Left ventricle myocardium inferior (tissue), 1 donor: ENCODE measurements at places on chromosomes 12 and 14. TPM values are rescaled to one million over a fixed set of nuclear protein-coding genes. Genes with fewer than 3 reads are reported as not detected.

GRCh38 chr14:105974902-105975301, 448.5 kb downstream of the TMEM121 start:
- no peak overlapping the region for H3K27ac ChIP-seq
- H3K27me3 ChIP-seq, result peaks cover 44% of the 10 kb centered on the region
- H3K4me3 ChIP-seq, result no peak overlapping the region
- H3K36me3 ChIP-seq, result no peaks in the 10 kb centered on the region

DNA sequence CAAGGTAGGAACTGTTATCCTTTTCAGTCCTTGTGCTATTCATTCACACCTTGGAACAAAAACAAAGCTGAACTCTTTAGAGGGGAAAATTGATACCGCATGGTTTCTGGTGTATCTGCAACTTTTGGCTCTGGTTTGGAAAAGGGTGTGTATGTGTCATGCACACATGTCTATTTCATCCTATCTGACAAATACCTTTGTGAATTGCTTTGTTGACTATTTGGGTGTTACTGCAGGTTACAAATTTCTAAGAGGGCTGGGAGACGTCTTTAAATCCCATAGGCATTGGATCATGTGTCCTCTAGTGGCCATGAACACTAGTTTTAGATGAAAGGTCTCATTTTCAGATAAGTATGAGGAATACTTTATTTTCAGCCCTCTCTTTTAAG, 59.9 kb upstream of the IFNG-AS1 start:
- H3K27ac ChIP-seq, result peak overlapping the region; percentile 65
- H3K36me3 ChIP-seq, result no peaks in the 10 kb centered on the region
- no peaks in the 10 kb centered on the region for H3K27me3 ChIP-seq

DNA sequence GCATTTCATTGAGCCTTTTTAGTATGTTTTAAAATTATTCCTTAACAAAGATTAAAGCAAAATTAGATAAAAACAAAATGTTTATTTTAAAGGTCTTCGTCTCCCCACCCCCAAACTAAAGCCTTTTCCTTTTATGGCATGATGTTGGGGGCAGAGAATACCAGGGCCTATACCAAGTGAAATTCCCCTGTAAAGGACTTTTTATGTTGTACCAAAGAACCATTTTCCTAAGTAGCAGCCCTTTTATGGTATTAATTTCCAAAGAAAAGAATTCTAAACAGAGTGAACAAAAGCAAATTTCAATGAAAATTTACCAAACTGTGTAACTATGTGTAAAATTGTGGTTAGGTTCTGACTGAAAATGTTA, 71.9 kb upstream of the GNPNAT1 start:
- peak overlapping the region; percentile 42 for H3K27ac ChIP-seq
- H3K36me3 ChIP-seq, result peaks cover 91% of the 10 kb centered on the region
- peaks cover 28% of the 10 kb centered on the region for H3K4me1 ChIP-seq

CACNA1C gene
- total RNA-seq, result 137 TPM

DNA sequence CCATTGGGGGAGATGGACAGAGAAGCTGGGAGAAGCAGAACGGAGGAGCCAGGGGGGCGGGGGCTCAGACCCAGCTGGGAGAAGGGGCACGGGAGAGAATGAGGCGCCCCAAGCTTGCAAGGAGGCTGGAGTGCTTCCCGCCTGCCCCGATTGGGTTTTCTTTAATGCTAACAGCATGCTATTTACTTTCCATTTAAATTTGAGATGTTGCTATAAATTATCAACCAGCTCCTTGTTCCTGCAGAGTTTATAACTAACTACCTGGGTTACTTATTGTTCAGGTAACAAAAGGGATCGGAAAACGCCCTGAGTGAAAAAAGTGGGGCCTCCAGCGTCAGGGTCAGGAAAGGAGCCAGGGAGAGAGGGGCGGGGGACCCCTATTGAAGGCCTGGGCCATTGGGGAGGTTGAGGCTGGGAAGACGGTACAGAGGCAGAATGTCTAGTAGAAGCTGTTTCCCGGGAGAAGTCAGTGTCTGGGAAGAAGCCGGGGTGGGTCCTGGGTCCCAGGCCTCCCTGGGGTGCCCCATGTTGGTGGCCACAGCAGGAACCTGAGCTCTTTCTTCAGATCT, 2.5 kb downstream of the HNF1A start:
- H3K27me3 ChIP-seq, result peaks cover 20% of the 10 kb centered on the region
- no peaks in the 10 kb centered on the region for H3K36me3 ChIP-seq
- no peak overlapping the region for H3K27ac ChIP-seq
- DNase-seq, result no peak

- H3K27me3 ChIP-seq, result no peaks in the 10 kb centered on the region
- DNase-seq, result no peak
- H3K4me1 ChIP-seq, result no peaks in the 10 kb centered on the region
- no peak overlapping the region for H3K27ac ChIP-seq
- H3K36me3 ChIP-seq, result no peaks in the 10 kb centered on the region
- no peak overlapping the region for H3K4me3 ChIP-seq
These were observed 30.4 kb downstream of the DLGAP5 start for GRCh38 chr14:55160989-55161388.

HOXC9 gene
- not detected for total RNA-seq

GRCh38 chr12:105279460-105280056, 43.6 kb upstream of the APPL2 start:
- H3K27ac ChIP-seq, result no peak overlapping the region
- no peaks in the 10 kb centered on the region for H3K4me1 ChIP-seq
- H3K4me3 ChIP-seq, result no peak overlapping the region
- H3K27me3 ChIP-seq, result peaks cover 6% of the 10 kb centered on the region

- no peak overlapping the region for H3K27ac ChIP-seq
- H3K4me3 ChIP-seq, result no peak overlapping the region
- DNase-seq, result no peak
- H3K4me1 ChIP-seq, result no peaks in the 10 kb centered on the region
- no peaks in the 10 kb centered on the region for H3K36me3 ChIP-seq
- peaks cover 5% of the 10 kb centered on the region for H3K27me3 ChIP-seq
These were observed 41.6 kb upstream of the RFX4 start for GRCh38 chr12:106541201-106541600.

DNA sequence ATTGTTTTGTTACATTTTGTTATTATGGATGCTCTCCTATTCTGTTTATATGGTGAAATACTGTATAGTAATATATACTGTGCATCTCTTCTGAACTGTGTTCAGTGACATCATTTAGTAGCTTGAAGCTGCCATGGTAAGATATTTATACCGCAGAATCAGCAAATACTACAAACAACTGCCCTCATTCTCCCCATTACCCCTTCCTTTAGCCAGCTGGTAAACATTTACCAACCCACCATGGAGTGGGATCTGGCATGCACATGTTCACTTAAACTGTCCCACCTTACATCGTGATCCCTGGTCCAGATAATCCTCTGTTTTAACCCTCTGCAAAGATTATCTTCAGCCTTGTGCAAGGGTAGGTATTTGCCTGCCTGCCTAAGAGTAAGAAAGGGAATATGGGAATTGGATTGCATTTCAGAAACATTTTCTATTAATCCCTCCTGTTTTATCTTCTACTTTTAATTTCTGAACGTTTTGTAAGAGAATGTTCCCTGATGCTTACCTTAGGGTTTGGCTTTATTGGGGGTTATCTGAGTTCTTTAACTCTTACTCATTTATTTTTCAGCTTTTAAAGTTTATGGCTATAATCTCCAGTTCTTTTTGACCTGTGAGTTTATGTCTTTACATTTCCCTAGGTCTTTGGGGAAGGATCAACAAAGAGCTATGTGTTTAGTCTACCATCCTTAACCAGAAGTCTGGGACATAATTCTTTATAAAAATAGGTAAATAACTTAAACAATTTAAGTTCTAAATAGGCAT, 46.5 kb downstream of the FBXO34 start:
- no peak overlapping the region for H3K4me3 ChIP-seq
- no peak for DNase-seq

GUCY2C gene
- total RNA-seq, result 0.11 TPM

- no peak for DNase-seq
- H3K4me3 ChIP-seq, result no peak overlapping the region
- H3K4me1 ChIP-seq, result peaks cover 24% of the 10 kb centered on the region
- H3K36me3 ChIP-seq, result no peaks in the 10 kb centered on the region
- no peaks in the 10 kb centered on the region for H3K27me3 ChIP-seq
These were observed 16.9 kb downstream of the BRF1 start for GRCh38 chr14:105283899-105284298.

DNA sequence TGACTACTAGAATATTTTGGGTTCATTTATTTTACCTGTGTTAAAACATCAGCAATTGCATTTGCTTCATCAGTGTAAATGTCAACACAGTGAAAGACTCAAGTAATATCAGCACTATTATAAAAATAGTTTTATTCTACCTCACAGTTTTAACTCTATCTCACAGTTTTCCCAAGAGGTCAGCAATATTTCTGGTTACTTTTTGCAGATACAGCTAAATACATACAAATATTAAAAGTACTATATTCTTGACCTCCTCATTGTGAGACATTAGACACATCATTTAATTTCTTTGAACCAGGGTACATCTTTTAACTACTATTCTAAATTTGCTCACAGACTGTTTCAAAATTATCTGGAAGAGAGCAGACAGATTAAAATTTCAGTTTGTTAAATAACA, 321.7 kb upstream of the OR4E1 start:
- no peak overlapping the region for H3K27ac ChIP-seq
- H3K27me3 ChIP-seq, result peaks cover 22% of the 10 kb centered on the region
- no peak overlapping the region for H3K4me3 ChIP-seq
- no peak for DNase-seq
- H3K36me3 ChIP-seq, result no peaks in the 10 kb centered on the region
- no peaks in the 10 kb centered on the region for H3K4me1 ChIP-seq

GRCh38 chr14:60092526-60092920, 800 bp downstream of the PCNX4 start:
- H3K27me3 ChIP-seq, result no peaks in the 10 kb centered on the region
- peak overlapping the region; percentile 93 for H3K4me3 ChIP-seq
- H3K36me3 ChIP-seq, result no peaks in the 10 kb centered on the region
- H3K4me1 ChIP-seq, result peaks cover 60% of the 10 kb centered on the region
